ENCODE measurements at places on chromosomes 12 and 14.

GRCh38 chr12:12890543-12891079, 751 bp upstream of the GPRC5A start:
- no peak for DNase-seq

DNA sequence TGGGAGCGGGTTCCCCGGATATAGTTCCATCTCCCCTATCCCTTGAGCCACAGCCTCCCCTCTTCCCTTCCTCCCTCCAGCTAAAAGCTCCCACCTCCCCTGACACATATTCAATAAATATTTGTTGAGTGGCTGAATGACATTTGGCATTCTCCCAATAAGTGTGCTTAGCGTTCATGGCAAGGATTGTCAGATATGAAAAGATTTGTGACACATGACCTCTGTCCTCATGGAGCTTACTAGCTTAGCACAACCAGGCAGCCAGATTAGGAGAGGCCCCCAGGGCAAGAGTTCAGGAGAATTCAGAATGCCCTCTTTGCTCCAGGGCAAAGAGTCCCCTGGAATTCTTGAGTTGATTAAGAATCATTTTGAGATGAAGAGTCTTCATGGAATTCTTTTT, 22.5 kb upstream of the SLC6A12 start:
- DNase-seq, result no peak

- DNase-seq, result no peak
Observed at GRCh38 chr14:52701223-52701622, 5.8 kb upstream of the PSMC6 start.

DNA sequence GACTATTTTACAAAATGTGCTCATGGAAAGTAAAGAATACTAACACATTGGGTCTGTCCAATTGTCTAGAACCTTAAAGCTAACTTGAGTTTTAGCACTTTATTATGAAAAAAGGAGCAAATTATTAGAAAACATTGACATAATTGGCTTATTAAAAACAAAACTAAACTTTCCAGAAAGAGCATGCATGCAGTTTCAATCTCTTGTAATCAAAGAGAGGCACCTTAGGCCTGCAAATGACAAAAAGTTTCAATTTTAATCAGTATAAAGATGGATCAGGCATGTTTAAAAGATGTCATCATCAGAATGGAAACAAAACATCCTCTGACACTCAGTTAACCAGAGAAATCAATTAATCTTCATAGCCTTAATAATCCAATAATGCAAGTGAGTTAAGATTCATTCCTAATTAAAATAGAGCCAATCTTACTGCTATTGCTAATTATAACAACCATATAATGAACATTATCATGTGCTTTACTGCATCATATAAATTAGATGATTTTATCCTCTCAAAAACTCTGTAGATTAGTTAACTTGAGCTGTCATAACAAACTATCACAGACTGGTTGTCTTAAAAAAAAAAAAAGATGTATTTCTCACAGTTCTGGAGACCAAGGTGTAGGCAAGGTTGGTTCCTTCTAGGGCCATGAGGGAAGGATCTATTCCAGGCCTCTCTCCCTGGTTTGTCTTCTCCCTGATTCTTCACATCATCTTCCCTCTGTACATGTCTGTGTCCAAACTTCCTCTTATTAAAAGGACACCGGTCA, 131.4 kb downstream of the RPAP3 start:
- no peak for DNase-seq

- DNase-seq, result no peak
Observed at GRCh38 chr12:42039176-42039575, 105.5 kb downstream of the GXYLT1 start.

GRCh38 chr12:92930421-92930820, 1.3 kb upstream of the EEA1 start:
- no peak for DNase-seq

GRCh38 chr14:101004954-101005353, 101.4 kb upstream of the RTL1 start:
- no peak for DNase-seq

DNA sequence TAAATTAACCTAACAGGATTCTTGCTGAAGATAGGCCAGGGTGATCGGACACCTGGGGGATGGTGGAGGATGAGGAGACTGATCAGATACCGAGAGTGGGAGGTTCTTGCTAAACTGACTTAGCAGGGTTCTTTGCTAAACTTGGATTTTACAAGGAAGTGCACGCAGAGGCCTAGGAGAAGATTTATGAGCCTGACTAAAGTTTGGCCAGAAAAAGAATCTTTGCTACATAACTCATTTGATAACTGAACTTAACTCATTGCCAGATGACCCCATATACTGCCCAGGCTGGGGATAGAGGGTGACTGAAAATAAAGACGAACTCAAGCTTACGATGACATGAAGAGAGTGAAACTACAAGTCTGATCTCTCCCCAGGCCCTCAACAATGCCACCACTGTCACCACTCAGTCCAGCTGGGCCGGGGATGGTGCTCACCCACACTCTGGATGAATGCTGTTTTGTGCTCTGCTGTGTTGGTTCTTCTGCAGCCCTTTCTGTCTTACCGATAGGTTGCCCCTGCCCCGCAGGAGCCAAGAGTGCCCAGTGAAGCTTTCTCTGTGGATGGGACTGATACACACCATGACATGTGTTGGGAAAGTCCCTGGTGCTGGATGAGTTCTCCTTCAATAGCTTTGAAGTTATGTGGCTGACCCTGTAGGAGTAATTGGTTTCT, 29.0 kb downstream of the PPFIBP1 start:
- DNase-seq, result peak; percentile 95

DNA sequence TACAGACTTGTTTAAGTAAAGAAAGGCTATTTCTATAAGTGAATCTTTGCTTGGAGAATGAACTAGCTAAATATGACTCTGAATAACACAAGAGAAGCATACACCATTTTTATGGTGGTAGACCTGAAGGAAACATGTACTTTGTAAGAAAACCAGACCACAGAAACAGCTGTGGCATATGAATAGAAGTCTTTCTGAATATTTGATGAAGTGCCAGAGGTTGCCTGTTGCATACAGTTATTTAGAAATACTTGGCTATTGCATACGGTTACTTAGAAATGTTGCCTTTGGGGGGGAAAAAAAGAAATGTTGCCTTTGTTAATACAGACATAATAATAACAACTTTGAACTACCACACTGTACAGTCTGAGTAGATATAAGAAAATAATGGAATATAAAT, 16.8 kb upstream of the LEMD3 start:
- DNase-seq, result no peak

DNA sequence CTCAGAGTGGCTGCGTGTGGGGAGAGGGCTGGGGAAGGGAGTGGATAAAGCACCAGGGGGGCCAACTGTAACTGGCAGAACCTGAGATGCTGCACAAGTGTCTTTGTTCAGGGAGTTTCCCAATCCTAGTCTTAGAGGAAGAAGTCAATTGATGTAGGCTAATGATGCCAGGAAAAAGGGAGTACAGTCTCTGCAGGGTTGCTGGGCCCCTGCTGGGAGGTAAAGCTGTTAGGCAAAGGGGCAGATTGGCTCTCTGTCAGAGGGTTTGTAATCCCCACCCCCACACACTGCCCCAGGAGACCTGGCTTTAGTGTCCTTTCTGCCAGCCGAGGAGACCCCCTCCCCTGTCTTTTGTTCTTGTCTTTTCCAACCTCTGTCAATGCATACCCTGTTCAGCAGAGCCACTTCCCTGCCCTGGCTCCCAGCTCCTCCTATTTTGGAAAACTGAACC, 178.4 kb downstream of the KCNA5 start:
- DNase-seq, result no peak

DNA sequence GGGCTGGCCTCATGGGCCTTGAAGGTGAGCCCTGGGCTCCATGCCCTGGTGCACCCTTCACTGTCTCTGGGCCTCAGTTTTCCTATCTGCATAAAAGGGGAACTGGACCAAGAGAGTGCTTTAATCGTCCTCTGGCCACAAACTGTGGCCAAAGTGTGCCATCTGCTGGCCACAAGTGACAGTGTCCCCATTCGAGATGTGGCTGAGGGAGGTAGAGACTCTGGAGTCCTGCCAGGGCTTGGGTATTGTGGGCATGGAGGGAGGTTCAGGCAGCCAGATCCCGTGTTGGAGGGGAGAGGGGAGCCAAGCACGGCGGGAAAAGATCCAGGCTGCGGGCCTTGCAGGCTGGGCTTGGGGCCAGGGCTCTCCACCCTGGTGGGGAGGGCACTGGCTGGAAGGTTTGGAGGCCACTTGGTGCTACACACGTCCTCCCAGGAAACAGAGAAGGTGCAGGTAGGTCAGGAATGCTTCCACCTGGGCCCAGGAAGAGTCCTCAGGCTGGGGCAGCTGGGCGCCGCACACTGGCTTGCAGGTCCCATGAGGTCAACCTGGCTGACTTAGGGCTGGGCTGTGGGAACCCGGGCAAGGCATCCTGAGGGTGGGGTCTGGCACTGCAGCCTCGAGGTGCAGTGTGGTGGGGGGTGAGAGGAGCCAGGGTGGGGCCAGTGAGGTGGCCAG, 7.3 kb upstream of the KIF26A start:
- DNase-seq, result peak; percentile 39

GRCh38 chr14:30560581-30560980, 1.6 kb downstream of the G2E3 start:
- no peak for DNase-seq

DNA sequence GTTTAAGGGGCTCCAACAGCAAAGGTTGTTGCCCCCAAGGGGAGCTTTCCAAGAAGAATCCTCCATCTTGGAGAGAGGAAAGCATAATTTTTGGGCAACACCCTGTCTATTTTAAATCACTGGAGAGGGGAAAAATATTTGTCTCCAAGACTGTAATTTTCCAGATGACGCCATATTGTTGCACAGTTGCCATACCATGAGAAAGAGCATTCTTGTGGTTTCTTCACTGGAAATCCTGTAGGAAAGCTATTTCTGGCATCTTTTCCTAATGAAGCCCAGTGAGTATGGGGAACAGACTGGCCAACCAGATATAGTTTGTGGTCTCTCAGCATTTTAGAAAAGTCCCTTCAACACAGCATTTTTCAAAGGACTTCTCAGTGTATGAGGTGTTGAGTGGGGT, 88.1 kb upstream of the MANSC4 start:
- DNase-seq, result no peak

DNA sequence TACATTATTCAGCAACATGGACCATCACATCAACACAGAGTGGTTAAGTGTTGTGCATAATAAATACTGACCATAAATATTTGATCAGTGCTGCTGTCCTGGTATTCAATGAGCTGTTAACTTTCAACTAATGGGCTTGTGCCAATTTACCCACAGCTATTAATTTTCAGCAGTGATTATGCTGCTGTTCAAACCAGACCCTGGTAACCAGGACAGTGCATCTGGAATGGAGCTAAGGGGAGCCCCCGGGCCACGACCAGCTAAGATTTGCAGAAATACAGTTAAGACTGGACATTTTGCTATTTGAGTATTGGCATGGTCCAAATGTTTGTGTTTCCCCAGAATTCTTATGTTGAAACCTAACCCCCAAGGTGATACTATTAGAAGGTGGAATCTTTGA, 180.4 kb upstream of the GZMB start:
- DNase-seq, result no peak

- no peak for DNase-seq
Observed at GRCh38 chr14:93712838-93713724, 75.2 kb downstream of the PRIMA1 start.

GRCh38 chr12:109725321-109726105, 11.9 kb downstream of the FAM222A start:
- peak; percentile 90 for DNase-seq

DNA sequence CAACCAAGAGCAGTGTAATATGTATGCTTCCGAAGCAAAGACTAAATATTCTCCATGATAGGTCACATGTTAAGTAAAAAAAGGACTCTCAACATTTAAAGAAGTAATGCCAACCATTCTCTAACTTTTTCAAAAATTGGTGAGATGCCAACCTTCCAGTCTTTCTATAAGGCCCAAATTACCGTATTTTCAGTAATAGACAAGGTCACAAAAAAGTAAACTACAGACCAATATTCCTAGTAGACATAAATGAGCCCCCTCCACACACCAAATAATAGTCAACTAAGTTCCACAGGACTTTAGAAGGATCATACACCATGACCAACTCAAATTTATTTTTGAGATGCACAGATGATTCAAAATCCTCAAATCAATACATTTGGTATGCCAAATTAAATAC, 867.4 kb downstream of the TMEM121 start:
- DNase-seq, result no peak

DNA sequence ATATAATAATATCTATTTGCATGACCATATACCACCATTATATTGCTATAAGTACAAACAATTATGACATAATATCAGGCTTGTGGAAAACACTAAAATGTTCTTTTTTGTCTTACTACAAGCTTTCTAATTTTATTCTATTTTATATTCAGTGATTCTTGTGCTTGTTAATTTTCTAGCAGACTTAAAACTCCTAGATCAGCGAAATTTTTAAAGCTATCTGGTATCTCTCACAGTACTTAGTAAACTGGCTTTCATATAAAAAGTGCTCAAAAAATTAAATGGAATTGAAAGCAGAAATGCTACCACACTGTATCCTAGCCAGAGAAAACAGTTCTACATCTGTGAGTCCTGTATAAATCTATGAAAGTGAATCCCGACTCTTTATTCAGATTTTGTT, 105.3 kb downstream of the PAX9 start:
- no peak for DNase-seq

DNA sequence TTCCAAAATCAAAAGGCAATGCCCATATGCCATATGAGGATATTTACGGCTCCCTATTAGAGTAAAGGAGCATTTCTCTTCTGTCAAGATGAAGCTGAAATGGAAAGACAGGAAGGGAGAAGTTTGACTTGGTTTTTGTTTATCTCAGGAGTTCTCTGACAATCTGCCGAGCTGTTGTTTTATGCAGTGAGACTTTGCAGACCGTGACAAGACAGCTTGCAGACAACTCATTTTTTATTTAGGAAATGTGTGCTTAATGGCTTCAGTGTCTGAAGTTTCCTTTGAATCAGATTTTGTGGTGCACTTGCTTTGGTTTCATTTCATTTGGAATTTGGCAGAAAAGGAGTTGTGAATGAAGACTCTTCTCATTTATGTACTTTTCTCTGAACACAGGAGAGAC, 145.4 kb downstream of the C12orf50 start:
- no peak for DNase-seq

GRCh38 chr12:93116632-93117031, 187.5 kb upstream of the EEA1 start:
- DNase-seq, result no peak

Data from putamen (tissue), 1 donor.